ENCODE measurements at places on chromosomes 7 and 10.

DNA sequence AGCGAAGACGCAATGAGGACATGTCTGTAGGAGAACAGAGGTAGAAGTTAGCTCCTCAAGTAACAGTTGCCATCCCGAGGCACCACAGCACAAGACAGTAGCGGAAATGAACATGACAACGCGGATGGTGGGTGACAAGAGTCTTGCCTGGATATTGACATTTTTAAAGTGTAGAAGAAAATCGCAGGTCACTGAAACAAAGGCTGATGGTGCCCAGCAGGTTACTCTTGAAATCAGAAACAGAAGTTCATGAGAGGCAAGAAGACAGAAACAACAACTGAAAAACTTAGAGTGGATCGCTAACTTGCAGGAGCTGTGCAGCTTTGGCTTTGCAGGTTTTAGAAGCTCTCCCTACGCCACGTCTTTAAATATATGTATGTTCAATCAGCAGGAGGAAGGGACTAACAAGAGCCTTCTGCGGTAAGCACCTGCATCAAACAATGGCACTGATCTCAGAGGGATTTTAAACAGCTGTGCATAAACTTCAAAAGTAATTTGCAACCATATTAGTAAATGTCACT, 1.8 kb downstream of the PRKCQ start:
- DNase-seq, result peak; percentile 41

GRCh38 chr7:94874036-94874785, 33.2 kb upstream of the PPP1R9A start:
- DNase-seq, result no peak

- DNase-seq, result no peak
These were observed 58.2 kb downstream of the LANCL2 start for GRCh38 chr7:55423277-55423711.

DNA sequence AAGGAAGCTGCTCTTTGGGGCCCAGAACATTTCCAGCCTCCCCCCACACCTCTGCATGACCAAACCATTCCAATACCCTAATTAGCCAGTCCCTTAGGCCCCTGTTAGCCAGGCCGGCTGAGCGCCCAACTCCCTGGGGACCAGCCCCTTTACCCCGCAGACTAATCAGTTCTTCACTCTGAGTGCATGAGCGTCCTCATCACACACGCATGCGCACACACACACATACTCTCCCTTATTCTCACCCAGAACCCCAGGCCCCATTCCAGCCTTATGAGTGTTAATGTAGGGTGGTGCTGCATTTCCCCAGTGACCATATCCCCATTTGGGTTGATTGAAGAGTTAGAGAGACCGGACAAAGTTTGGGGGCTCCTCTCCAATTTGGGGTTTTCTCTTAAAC, 77.0 kb upstream of the SLF2 start:
- DNase-seq, result no peak

DNA sequence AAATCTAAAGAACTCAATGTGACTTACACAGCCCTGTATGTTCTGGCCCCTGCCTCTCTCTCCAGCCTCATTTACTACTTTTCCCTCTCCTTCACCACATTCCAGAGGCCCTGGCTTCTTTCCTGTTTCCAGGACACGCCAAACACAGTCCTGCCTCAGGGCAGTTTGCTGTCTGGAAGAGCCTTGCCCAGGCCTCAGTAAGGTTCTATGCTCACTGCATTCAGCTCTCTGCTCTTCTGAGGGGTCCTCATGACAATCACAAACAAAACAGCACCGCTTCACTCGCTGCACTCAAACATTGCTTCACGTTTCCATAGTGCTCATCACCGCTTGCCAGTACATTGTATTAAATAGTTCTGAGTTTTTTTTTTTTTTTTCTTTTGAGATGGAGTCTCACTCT, 35.1 kb upstream of the GARS1 start:
- no peak for DNase-seq

- DNase-seq, result no peak
These were observed 3.9 kb downstream of the MPP7 start for GRCh38 chr10:28298951-28299350.

DNA sequence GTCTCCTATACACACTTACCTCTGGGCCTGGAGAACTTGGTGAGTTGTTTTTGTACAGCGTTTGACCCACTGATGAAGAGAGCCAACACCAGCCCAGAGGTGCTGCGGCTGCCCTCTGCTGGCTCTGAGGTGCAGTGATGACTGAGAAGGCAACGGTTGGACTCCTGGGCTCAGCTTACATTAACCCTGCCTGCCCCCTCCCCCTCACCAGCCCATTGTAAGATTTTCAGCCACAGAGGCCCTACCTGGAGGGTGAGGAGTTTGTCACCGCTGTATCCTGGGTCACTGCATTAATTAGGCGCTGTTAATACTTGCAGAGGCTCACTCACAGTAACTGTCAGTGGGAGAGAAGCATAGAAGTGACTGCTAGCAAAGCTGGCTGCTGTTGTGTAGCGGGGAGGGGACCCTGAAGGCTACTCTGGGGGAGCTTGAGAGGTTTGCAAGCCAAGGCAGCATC, 19.0 kb upstream of the ANKRD2 start:
- peak; percentile 47 for DNase-seq

DNA sequence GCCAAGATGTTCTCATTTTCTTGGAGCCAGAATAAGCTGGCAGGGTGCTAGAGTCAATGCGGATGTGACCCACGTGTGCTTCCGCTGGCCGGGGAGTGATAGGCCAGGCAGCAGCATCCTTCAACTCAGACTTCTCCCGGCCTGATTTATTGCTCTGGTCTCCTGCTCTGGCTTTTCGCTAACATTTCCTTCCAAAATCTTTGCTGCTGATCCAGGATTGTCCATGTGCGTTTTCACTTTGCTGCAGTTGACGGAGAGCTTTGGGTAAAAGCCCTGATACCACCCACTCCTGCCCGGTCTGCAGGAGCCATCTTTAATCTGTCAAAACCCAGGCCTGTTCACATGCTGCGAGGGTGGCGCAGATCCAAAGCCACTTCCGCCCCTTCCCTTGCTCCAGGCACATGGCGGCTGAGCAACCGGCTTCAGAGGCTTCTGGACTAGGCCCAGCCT, 106.8 kb downstream of the CYP26A1 start:
- DNase-seq, result no peak

GRCh38 chr7:26685606-26686005, 178.8 kb downstream of the SKAP2 start:
- no peak for DNase-seq

DNA sequence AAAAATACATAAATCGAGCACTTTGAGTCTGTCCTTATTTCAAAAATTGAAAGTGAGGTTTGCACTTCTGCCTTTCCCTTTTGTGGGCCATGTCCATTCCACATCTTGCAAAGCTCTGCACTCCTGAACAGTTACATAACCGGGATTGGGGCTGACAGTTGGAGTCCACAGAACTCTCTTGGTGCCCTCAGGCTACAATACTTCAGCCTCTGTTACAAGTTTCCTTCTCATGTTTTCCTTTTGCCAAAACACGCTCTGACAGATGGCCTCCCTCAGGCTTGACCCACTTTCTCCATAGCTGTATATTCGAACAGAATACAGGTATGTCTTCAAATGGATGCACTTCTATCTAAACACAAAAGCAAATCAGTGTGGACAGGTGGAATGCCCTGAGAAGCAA, 335.9 kb downstream of the WDR37 start:
- no peak for DNase-seq

- no peak for DNase-seq
These were observed 290.3 kb downstream of the AHR start for GRCh38 chr7:17588730-17589129.

DNA sequence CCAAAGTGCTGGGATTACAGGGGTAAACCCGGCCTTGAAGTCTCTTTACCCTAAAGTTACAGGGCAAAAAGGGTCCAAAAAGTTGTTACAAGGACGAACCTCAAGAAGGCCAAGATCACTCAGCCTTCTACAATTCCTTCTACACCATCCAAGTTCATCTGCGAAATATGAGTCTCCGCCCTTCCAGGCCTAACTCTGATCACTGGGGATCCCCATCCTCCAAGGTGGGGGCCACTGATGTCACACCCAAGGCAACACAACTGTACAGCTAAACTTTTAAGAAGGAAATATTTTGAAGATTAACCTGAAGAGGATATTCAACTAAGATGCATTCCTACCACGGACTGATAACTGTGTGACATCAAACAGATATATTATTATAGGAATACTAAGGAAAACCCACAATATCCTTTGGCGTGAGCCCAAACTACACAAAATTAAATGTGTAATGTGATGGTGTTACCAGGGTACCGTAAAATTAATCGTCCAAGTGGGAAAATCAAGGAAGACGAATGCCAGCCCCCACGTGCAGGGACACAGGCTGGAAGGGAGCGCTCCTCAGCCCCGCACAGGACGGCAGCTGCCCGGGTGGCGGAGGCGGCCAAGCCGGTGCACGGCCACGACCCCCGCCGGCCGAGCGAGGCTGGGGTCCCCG, 1.0 kb downstream of the PAXIP1 start:
- DNase-seq, result peak; percentile 23

DNA sequence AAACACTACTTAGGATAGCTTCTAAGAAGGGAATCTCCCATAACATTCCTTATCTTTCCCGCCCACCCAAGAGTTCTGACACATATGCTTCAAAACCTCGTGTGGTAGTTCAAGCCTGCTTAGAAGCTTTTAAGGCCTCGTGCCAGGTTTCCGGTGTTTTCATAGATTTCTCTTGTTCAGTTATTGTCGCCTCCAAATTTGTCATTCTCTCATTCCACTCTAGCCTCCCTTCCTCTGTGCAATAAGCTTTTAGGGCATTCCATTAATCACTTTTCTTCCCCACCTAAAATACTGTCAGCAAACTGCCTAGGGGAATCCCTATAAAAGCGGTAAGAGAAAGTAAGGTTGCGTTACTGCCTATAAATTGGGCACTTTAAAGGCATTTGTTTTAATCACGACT, 718 bp upstream of the BPGM start:
- no peak for DNase-seq

DNA sequence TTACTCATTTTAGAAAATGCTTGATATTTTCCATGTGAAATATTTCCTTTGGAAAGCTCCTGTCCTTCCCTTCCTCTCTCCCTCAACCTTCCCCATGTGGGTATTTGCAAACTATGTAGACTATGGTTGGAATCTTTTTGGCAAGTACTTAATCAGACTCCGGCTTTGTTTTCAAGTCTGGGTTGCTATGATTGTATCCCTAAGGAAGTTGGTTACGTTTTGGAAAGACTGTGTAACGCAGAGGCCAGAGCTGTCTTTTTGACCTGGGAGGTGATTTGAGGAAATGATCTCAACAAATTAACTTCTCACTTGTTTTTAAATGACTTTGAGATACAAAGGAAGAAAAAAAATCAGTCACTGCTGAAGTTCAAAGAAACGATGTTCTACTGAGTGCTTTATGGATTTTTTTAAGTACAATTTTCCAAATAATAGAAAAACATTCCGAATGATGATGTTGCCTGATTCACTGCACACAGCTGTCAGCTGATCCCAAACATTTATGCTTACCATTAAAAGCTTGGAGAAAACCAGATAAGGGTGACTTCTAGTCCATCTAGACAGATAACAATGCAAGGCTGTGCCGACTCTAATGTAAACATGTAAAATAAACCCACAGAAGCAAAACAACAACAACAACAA, 145.5 kb upstream of the CELF2 start:
- DNase-seq, result no peak

DNA sequence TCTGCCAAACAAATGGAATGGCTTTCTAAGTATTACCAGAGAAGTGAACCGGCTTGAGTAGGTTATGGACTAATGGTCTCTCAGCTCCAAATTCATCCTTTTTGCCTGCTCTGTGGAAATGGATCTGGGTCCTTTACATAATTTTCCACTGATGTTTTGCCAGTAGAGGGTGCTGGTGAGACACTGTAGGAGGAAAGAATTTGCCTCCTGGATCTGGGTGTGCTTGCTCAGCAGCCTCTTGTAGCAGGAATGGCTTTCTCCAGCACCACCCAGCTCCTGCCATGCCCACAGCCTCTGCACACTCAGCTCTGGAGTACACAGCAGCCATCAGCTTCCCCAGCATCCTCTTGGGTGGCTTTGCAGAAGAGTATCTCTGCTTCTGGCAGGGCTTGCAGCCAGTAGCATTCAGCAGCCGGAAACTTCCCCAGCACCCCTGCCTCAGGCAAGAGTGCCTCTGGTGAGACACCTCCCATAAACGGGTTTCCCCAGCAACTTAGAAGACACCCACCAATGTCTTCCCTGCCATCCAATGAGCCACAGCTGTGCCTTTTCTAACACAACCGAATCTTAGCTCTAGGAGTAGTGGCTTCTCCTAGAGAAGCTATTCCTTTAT, 235.0 kb upstream of the PLPP4 start:
- no peak for DNase-seq

GRCh38 chr10:77236700-77237099, 400.9 kb downstream of the KCNMA1 start:
- DNase-seq, result no peak

DNA sequence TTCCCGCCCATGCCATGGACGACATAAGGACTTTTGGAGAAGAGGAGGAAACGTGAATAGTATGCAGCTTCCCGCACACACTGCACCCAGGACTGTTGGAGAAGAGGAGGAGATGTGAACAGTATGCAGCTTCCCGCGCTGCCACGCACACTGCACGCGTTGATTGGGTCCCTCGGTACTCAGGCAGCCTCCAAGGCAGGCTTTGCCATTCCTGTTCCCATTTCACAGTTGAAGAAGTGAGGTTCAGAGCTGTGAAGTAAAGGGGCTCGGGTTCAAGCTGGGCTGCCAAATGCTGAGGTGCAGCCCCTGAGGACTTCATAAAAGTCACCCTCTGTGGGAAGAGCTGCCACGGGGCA, 147.9 kb upstream of the FAM20C start:
- no peak for DNase-seq

- DNase-seq, result no peak
These were observed 84.8 kb upstream of the GRM3 start for GRCh38 chr7:86558680-86559501.

DNA sequence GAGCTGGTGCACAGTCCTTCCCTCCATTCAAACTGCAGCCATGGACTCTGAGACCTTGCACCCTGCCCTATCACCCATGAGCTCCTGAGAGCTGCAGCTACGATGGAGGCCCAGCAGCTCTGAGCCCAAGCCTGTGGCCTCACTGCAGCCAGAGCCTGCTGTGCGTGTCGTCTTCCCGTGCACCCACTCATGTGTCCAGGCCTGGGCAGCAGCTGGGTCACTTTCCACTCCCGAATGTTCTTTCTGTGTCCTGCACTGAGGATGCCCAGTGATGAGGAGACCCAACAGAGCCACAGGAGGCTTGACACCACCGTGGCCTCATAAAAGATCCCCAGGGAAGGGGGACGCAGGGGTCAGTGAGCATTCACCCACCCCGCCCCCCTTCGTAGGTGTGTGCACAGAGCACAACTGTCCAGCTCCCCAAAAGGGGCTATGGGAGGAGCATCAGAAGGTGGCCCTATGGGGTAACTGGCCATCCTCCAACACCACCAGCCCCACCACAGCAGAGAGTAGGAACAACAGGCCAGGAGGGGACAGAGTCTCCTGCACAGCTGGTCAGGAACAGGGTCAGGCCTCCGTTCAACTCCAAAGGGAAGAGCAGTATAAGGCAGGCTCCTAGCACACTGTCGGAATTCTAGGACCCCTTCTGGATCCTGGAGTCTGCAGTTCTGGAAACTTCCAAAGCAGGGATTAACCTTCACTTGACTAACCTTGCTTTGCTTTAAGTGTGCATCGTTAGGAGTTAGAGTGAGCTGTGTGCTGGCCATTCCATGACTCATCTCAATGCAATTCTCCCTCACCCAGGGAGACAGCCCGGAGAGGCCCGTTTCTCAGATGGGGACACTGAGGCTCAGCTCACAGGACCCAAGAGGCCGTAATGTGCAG, 52.6 kb downstream of the RASGEF1A start:
- DNase-seq, result no peak

Measured in CD4-positive, alpha-beta memory T cell (primary cell).